ENCODE measurements at places on chromosomes 4 and X.

DNA sequence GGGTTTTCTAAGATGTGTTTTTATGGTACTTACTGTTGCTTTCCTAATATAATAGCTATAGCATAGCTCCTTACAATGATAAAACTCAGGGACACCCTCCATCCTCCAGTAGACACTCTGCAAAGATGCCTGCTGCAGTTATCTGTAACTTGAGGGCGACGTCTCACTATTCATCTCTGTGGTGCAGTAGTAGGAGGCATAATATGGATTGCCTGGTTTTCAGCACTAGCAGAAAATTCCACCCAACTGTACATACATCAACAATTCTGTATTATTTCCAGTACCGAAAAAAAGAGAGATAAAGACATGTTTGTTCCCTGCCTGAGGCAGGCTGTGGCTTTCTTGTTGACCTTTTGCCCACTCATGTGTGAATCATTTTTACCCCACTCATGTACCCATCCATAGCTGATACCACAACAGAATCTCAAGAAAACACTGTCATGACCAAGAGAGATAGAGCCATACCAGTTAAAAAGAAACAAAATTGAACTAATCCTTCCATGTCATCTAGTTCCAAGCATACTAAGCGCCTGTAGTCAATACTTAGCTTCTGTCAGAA is 220.1 kb downstream of the RAB28 start:
- no peak for DNase-seq

GRCh38 chr4:159685340-159686092 is 582.6 kb downstream of the RAPGEF2 start:
- DNase-seq, result no peak

DNA sequence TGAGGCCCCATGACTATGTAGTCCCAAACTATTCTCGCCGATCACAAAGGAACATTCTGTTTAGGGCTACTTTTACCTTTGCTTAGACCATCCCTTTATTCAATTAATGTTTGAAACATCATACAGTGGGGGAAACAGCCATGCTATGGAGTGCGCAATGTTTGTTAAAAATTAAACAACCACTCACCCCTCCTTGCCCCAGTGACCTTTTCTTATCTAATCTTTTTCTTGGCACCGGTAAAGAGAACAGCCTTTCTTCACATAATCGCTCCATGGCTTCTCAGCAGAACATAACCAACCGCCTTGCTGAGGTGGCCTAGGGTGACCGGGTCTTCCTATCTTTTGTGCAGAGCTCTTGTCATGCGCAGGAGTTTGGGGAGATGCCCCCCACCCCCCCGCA is 152.6 kb downstream of the VCX3A start:
- no peak for DNase-seq

DNA sequence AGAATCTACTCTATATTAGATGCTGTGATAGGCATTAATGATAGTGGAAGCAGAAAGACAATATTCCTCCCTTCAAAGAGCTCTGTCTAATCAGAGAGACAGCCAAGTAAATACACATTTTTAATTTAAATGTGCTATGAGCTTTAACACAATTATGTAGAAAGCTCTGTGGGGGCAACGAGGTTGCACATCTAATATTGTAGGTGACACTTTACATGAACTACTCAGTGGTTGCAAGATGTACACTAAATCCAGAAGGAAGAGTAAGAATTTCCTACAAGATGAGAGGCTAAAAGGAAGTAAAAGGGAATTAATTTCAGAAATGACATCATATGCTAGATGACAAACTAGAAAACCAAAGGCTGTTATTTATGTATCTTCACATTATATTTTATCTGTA is 120.9 kb downstream of the SPCS3 start:
- no peak for DNase-seq

DNA sequence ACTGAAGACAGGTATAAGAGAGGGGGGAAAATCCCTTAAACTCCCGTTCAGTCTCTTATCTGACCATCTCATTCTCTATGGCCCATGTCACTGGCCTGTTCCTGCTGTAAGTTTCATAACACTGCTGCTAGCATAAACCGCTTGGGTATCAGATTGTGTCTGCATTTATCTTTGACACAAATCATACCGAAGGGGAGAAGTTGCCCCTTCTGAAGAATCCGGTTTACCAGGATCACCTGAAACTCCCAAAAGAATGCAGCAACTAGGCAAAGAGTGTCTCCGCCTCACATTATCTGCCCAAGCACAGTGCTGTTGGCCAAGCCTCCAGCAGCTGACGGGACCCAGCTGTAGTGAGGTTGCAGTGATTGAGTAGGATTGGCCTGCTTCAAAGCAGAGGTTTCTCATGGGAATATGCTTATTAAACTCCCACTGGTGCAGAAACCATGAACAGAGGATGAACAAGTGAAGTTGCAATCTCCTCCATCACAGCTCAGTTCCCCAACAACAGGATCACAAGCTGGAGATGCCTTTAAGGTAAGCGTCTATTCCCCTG is 71.3 kb upstream of the PUDP start:
- no peak for DNase-seq

DNA sequence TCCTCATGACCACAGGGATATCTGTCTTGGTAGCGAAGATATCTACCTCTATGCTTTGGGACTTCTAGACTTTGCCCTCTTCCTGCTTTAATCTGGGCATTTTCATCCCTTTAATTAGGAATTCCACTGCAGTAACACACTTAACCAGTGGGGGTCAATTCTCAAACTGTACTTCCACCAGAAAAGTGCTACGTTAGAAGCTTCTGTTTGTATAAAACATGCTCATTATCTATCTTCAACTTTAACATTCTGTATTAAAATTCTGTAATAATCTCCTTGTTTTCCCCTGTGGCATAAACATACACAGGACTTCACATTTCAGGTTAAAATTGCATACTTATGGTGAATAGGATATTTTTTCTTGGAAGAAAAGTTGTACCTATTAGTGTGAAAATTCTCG is 105.6 kb downstream of the AMMECR1 start:
- DNase-seq, result no peak

DNA sequence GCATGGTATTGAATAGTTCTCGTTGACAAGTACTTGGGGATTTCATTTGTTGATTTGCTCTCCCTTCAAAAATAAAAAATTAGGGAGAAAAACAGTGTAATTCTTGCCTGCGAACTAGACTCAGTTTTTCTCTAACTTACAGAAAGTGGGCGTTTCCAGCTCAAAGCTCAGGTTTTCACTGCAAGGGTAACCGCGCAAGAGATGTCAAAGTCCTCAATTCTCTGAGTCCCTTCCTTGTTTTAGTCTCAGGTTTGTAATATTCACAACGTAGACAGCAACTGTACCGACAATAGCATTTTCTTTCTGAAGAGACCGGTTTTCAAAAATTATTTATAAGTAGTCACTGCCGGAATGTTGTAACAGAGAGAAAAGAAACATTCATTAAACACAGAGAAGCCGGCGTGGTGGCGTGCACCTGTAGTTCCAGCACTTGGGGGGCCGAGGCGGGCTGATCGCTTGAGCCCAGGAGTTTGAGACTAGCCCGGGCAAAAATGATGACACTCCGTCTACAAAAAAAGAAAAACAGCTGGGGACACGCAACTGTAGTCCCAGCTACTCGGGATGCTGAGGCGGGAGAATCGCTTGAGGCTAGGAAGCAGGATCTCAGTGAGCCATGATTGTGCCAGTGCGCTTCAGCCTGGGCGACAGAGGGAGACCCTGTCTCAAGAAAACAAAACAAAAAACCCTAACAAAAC is 774 bp downstream of the ZCCHC4 start:
- DNase-seq, result no peak

- no peak for DNase-seq
Observed at GRCh38 chr4:149248191-149248764, 567.4 kb downstream of the IQCM start.

GRCh38 chr4:110442309-110442708 is 33.6 kb upstream of the ENPEP start:
- DNase-seq, result no peak

DNA sequence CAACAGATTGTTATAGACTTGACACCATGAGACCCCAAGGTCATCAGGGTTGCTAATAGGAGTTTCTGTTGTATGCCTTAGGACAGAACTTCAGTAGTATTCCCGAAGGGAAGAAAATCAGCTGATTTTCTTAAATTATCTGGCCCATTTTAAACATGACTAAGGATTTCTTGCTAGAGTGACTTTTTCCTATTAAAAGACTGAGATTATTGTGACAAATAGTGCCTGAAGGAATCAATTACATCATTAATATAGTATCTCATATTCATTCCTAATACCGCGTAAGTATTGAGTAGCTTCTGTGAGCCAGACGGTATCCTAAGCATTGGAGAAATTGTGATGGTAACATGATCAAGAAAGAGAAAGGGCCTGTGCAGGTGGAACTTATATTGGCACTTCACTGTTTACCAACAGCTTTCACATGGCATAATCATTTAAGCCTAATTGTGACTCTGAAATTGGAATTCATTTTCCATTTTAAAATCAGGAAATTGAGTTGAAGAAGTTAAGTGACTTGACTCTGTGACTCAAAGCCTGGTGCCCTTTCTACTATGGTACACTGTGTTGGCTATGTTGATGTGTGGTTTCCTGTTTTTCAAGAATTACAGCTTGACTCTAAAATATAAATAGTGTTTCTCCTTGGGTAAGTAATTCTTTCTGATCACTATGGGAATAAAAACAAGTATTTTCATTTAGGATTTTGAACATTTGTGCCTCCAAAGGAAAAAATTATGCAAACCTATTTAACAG is 4.1 kb downstream of the AFF1 start:
- no peak for DNase-seq

GRCh38 chrX:17082831-17083230 is 136.4 kb downstream of the REPS2 start:
- peak; percentile 12 for DNase-seq

DNA sequence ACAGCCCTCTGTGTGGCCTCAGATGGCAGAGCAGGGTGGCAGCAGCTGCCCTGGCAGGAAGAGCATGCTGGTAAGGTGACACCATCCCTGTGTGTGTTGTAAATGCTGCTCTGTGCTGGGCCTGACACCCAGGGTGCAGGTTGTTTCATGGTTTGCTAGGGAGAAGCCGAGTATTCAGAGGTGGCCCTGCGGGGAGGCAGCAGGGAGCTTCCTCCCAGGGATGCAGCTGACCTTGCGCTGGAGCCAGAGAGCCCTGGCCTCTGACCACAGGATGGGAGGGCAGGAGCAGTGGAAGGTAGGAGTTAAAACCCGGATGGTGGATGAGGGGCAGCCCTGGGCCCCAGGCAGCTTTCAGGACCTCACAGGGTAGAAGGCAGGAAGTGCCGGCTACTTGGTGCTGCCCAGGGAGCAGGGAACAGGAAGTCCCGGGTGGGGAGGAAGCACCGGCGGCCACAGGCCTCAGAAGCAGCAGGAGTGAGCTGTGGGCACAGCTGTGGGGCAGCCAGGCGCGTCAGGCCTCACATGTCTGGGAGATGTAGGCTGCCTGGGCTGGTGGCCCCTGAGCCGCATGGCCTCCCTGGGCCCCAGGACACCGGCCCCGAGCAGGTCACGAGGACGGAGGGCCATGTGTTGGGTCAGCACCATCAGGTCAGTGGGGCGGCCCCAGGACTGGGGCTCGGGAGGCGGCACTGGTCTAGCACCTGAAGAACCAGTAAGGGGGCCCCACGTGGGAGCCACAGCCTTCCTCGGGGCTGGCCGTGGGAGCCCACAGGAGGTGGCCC is 19.1 kb downstream of the SH3BP2 start:
- DNase-seq, result peak; percentile 14

- no peak for DNase-seq
Observed at GRCh38 chr4:61397174-61397573, 197.0 kb downstream of the ADGRL3 start.

DNA sequence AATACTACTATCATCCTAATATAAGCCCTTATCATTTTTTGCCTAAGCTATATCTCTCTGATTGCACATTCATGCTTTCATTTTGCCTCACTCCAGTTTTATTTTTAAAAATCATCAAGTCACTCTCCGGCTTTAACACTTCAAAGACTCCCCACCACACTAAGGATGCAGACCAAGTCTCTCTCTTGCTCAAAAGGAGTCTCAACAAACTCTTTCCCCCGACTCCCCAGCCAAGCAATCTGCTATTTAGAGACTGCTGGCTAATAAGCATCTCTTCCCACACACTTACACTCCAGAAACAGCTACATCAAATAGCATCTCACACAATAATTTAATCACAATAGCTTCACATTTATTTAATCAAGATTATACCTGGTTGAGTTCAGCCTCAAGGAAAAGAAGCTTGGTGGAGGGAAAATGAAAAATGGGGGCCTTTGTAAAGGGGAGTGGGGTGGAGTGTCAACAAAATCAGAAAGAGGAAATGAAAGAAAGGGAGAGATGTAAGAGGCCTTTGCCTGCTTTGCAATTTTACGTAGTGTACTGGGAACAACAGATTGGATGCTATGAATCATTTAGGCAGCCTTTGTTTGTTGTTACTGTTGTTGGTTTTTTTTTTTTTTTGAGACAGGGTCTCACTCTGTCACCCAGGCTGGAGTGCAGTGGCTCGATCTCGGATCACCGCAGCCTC is 104.1 kb upstream of the MCF2 start:
- DNase-seq, result no peak

DNA sequence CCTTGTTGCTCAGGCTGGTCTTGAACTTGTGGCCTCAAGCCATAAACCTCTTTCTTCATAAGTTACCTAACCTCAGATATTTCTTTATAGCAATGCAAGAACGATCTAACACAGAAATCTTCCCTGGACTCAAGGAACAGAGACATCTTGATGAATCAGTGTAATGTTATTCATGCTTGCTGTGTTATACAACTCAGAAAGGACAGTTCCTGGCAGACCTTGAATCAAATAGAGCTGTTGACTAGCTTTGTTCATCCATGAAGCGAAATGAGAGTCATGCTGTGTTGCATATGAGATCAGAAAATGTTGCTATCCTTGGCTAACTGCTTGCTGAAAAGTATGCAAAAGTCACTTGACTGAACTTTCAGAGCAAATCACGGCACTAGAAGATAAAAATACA is 72.6 kb upstream of the ARHGAP24 start:
- DNase-seq, result no peak

DNA sequence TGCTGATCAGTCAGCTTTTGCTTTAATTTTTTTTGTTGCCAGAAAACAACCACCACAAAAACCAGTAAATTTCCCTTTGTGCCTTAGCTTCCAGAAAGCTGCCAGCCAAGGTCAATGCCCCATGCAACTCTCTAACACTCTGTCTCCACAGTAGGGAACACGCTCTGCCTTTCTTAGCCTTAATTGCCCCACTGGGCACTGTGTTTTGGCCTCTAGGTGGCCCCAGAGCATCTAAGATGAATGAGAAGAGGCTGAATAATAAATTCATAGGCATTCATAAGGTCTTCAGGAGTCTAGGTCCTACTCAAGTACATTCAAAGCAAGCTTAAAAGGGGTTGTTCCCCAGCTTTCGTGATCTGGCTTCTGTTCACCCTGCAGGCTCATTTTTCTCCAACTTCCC is 57.7 kb upstream of the PASD1 start:
- DNase-seq, result no peak

- no peak for DNase-seq
Observed at GRCh38 chr4:54187148-54187547, 41.9 kb upstream of the PDGFRA start.

DNA sequence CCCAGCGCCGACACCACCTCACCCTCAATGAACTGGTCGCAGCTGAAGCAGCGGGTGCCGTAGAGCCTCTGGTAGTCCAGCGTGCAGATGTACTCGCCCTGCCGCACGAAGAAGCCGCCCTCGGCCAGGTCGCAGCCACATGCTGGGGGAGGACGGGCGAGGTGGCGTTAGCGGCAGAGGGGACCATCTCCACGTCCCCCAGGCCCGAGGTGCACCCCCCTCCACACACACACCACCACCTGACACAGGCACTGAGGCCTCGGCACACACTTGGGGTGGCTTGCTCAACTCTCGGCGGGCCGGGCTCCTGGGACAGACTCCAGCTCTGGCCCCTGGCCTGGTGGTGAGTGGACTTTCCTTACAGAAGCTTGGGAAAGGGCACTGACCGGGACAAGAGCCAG is 61.5 kb downstream of the ABLIM2 start:
- no peak for DNase-seq

- no peak for DNase-seq
Observed at GRCh38 chrX:54415534-54416350, 24.5 kb upstream of the TSR2 start.

Measured in NCI-H345 (cell line).